ENCODE measurements at places on chromosomes 7 and 10.

DNA sequence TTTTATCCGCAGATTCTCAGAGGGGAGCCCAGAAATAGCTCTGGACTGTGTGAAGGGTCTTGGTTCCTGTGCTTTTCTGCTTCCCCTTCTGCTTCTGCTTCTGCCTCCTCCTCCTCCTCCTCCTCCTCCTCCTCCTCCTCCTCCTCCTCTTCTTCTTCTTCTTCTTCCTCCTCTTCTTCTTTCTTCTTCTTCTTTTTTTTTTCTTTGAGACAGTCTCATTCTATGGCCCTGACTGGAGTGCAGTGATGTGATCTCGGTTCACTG lies 11.6 kb downstream of the PDZD7 start:
- DNase-seq: no peak

GRCh38 chr10:100531761-100532160 lies 2.1 kb upstream of the NDUFB8 start:
- DNase-seq: no peak

DNA sequence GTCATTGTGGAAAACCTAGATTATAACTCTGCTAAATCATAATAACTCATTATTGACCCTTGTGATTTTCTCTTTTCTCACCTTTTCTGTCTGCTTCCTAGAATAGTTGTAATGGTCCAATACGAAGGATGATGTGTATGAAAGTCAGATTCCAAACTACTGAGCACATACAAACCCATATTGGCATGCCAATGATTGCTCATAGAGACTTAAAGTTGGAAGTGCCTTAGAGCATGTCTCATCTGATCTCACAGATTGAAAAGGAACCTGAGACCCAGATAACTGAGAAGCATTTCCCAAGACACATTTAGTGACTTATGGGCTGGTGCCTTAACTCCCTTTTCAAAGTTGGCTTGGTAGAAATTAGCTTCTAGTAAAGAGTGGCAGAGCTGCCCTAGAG lies 594.3 kb downstream of the REEP3 start:
- no peak for DNase-seq

DNA sequence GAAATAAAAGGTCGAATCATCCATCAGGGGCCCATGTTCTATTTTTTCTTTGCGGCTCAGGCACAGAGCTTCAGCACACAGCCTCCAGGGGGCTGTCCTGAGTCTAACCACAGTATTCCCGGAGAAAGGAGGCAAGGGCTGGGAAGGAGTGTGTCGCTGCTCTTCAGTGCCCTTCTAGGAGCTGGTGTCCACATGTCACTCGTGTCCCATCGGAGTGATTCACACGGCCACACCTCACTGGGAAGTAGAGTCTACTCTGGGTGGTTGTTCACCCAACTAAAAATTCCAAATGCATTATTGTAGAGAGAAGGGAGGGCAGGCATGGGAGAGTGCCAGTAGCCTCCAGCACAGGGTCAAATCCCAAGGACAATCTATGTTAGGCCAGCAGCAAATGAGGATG lies 114.8 kb upstream of the LANCL2 start:
- no peak for DNase-seq

DNA sequence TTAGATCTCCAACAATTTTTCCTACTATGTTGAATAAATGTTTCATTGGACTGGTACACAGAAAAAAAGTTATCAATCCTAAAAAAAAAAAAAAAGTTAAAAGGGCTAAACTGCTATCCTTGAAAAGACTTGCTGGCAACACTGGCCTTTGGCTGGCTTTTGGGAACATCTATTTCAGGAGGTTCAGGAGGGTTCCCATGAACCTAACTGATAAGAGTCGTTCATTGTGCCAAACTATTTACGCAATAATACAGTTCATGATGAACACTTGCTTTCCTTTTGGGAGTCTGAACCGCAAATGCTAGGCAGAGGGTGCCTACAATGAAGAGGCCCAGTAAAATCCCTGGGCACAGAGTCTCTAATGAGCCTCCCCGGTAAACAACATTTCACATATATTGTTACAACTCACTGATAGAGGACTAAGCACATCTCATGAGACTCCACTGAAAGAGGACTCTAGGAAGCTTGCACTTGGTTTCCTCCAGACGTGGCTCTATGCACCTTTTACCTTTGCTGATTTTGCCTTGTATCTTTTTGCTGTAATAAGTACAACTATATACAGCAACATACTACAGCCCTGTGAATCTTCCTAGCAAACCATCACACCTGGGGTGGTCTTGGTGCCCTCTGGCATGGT lies 45.0 kb downstream of the ZFAND4 start:
- no peak for DNase-seq

- DNase-seq: no peak
Measured at GRCh38 chr7:101816595-101817470, 593 bp upstream of the CUX1 start.
